ENCODE measurements at places on chromosomes 13 and 19.
A peak's percentile ranks its signal among the peaks of the same experiment; 100 is the strongest.

GRCh38 chr19:46069806-46070341 is 29.1 kb upstream of the IGFL4 start:
- peak; percentile 30 for DNase-seq

- peak; percentile 97 for DNase-seq
Observed at GRCh38 chr19:1725100-1726064, 27.9 kb upstream of the ONECUT3 start.

DNA sequence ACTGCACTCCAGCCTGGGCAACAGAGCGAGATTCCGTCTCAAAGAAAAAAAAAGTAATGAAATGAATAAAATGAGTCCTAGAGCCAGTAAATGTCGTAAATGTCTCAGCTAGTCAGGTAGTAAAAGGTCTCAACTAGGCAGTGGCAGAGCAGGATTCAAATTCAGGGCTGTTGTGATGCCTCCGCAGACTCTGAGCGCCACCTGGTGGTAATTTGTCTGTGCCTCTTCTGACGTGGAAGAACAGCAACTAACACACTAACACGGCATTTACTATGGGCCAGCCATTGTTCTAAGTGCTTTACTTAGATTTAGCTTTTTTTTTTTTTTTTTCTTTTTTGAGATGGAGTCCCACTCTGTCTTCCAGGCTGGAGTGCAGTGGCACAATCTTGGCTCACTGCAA is 30.2 kb downstream of the CYP2F1 start:
- peak; percentile 55 for DNase-seq

DNA sequence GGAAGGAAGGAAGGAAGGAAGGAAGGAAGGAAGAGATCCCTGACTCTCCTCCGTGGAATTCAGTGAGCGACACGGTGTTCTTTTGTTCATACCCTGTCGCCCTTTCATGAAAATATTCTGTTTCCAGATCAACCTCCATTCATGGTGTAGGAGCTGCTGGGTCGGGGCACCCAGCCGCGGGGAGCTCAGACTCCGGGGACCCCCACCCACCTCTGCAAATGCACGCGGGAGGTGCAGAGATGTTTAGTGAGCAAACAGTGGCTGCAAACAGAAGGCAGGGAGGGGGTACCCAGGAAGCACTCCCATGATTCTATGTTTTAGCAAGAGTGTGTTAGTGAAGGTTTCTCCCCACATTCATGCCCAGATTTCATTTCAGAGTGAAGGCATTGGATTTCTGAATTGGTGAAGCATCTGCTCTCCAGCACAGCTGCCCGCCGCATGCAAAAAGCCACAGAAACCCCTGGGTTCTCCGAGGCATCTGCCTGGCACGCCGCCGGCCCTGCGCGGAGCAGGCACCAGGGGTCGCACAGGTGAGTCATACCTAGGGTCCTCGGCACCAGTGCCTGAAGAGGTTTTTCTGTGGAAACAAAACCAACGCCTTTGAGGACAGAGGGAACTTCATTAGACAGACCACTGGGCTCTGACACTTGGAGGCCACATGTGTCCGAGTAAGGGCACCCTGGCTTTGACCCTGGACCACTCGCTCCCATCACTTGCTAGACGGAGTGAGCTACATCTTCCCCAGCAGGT is 80.6 kb downstream of the ZNF557 start:
- no peak for DNase-seq

DNA sequence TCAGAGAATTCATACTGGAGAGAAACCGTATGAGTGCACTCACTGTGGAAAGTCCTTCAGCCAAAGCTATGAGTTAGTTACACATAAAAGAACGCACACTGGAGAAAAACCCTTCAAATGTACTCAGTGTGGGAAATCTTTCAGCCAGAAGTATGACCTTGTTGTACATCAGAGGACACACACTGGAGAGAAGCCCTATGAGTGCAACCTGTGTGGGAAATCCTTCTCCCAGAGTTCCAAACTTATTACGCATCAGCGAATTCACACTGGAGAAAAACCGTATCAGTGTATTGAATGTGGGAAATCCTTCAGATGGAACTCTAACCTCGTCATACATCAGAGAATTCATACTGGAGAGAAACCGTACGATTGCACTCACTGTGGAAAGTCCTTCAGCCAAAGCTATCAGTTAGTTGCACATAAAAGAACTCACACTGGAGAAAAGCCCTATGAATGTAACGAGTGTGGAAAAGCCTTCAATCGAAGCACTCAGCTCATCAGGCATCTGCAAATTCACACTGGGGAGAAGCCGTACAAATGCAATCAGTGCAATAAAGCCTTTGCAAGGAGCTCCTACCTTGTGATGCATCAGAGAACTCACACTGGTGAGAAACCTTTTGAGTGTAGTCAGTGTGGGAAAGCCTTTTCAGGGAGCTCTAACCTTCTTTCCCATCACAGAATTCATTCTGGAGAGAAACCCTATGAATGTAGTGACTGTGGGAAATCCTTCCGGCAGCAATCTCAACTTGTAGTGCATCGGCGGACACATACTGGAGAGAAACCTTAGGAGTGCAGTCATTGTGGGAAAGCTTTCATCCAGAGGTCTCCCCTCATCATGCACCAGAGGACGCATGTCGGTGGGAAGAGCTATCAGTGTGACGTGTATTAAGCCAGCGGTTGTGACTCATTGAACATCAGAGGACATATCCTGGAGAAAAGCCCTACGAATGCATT is 16.5 kb upstream of the ZNF8 start:
- no peak for DNase-seq

DNA sequence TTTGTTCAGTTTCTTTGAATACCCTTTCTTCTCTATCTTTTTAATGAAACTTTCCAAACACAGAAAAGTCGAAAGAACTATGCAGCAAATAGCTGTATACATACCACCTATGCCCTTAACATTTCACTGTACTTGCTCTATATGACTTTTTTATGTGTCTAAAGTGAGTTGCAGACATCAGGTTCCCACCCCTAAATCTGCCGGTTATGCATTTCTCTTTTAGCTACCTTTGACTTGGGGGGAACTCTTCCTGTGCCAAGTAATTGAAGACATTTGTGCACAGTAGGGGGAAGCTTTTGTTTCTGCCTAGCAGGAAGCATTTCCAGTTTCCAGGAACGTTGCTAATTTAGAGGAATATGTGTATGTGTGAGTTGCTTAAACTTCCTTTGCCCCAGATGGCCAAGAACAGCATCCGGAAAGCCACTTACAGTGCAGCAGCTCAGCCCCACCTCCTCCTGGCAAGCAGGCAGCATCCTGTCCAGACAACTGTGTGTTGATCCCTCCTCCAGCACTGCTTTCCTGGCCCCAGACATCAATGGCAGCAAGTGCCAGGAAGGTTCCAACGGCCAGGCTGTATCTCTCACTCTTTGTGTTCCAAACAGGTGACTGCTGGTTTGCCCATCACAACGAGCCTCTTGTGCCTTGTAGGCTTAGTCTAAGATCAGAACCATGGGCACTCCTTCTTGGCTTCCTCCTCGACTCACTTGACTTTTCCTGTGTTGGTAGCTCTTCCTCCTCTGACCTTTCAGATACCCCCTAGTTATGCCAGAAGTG is 14.7 kb upstream of the GRAMD1A start:
- DNase-seq, result no peak

- peak; percentile 24 for DNase-seq
Observed at GRCh38 chr13:48783181-48783630, 129.5 kb downstream of the CYSLTR2 start.

- no peak for DNase-seq
Observed at GRCh38 chr13:75669706-75670105, 33.6 kb downstream of the LMO7 start.

- no peak for DNase-seq
Observed at GRCh38 chr13:99651016-99651415, 149.7 kb downstream of the TM9SF2 start.

GRCh38 chr13:46721054-46721453 is 75.9 kb downstream of the ESD start:
- DNase-seq, result no peak

DNA sequence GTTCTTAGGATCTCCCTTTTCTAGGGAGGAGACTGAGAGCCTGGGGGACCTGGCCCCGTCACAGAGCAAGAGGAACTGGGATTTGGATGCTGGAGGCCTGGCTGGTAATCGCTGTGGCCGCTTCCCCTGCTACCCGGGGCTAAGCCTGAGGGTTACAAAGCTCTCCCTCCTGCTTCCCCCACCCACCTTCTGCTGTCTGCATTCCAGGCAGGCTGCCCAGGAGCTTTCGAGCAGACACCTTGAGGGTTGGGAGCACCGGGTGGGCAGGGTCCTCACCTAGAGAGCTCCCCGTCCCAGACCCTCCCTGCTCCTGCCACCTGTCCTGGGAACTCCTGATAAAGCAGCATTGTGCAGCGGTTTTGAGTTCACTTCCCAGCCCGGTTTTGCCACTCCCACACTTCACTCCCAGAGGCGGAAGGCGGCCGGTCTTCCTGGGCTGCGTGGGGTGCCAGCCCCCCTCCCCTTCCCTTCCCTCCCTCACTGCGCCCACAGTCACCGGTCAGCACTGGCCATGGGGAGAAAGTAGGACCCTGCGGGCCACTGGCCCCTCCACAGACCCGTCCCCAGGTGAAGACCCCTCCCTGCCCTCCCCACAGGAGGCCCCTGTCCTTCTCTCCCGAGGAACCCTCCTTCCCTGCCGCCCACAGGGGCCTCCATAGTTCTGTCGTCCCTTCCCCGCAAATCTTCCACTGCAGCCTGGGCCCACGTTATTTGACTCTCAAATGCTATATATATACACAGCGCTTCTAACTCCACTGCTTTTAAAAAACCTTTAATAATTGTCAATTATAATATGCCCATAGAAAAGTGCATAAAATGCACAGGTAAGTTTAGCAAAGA is 8.1 kb downstream of the PAK4 start:
- no peak for DNase-seq

DNA sequence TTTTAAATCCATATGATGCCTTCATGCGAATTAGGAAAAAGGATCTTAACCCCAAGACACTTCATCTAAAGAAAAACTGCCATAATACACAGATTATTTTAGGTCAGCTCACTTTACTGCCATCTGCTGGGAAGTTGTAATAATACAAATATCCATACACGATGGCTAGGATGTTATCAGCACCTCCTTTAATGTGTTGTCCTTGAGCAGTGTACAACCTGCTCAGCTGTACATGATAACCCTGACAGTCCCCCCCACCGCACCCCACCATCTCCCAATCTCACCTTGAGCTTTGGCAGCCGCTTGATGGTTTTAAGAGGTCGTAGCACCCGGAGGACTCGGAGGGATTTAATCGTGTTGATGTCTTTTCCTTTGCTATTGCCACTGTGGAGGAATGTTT is 112.2 kb downstream of the IER2 start:
- DNase-seq, result peak; percentile 67

DNA sequence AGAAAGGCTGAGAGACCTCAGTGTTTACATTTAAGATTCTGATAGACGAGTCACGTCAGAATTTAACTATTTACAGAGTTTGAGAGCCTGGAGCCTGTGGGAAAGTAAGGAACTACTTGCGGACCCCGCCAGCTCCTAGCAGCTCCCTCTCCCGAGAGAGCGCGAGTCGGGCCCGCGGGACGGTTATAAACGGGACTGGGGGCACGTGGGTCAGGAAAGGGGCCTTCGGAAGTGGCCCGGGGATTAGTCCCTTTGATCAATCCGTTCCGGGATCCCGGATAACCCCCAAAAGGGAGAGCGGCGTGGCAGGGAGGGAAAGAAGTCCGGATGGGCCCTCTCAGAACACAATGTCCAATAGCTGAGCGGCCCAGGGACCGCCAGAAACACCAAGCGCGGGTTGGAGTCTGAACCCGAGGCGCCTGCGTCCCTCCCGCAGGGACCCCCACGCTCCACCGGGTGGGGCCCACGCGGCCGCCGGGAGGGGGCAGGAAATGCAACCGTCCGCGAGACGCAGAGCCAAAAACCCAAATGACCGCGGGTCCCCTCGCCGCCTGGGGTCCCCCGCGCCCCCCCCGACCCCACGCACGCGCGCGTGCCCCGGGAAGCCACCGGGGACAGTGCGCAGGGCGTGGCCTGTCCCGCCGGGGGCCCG is 3.6 kb downstream of the ZIC5 start:
- no peak for DNase-seq

DNA sequence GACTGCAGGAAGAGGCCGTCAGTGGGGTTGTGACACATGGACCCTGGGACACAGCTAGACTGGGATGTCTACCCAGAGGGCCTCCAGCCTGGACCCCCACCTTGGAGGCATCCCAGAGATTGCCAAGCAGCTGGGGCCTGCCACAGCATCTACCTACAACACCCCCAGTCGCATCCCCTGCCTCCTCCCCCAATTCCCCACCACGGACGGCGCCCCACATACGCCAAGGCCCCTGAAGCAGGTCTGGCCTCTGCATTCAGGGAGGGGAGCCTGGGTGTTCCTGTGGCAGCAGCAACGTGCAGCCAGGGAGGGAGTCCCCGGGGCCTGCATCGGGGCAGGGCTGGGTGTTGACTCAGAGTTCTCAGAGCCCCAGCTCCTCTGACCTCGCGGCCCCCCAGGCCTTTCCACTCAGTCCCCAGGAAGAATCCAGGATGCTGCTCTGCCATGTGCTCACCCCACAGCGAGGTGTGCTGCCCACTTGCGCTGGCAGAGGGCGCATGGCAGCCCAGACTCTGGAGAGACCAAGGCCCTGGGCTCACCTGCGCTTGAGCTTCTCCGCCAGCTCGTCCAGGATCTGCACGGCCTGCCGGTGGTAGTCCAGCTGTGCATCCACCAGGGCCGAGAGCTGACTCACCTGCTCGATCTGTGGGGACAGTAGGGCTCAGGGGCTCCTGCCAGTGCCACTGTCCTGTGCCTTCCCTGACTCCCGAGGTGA is 19.6 kb downstream of the MPND start:
- DNase-seq, result no peak

DNA sequence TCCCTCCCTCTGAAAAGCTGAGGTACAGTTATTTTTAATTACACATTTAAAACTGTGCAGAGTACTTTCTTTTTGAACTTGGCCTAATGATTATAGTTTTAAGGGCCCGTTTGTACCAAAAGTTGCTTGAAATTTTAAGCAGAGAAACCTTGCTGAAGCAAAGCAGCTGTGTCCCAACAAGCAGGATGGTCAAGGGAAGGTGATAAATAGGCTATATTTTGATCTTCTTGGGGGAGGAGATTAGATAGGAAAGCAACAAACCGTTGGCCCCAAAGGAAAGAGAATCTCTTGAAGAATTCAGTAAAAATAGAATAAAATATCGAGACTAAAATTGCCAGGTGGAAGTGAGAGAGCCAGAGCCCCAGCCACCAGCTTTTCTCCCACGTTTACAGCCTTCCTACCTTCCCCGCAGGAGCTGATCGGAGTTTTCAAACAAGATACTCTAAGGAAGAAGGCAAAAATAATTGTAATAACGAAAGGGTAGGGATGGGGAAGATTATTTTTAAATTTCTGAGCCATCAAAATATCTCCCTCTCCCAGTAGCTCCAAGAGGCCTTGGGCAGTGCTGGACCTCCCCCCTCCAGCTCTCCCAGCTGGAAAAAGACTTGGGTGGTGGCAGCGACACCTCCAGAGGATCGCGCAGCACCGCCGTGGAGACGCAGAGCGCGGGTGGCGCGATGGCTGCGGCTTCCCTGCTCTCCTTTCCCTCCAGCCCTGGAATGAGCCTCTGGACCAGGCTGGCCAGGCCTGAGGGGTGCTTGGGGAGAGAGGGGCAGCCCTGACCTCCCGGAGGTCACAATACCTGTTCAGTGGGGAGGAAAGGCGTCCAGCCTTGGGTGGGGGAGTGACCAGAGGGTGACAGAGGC is 5.8 kb downstream of the ZIC2 start:
- no peak for DNase-seq

Data from hepatic stellate cell (primary cell).